A549 treated with CORT108297 at 1 μM for 4 hours (cell line): ENCODE measurements at places on chromosomes 3 and 15. TPM values are rescaled to one million over a fixed set of nuclear protein-coding genes. Genes with fewer than 3 reads are reported as not detected.

The SCN11A gene
- 0.01 TPM in 2 of 5 replicates, not detected in the others for total RNA-seq

The TM4SF4 gene
- total RNA-seq: 27.9 to 41.0 TPM (median 35.9 TPM) in 5 replicates

The PHC3 gene
- total RNA-seq: 10.0 to 17.4 TPM (median 13.6 TPM) in 5 replicates

The FILIP1L gene
- total RNA-seq: 0.03 to 0.18 TPM (median 0.09 TPM) in 5 replicates

The P2RY13 gene
- not detected in 5 replicates for total RNA-seq
